NCI-H187 (cell line): ENCODE measurements at places on chromosomes 7 and 10.

DNA sequence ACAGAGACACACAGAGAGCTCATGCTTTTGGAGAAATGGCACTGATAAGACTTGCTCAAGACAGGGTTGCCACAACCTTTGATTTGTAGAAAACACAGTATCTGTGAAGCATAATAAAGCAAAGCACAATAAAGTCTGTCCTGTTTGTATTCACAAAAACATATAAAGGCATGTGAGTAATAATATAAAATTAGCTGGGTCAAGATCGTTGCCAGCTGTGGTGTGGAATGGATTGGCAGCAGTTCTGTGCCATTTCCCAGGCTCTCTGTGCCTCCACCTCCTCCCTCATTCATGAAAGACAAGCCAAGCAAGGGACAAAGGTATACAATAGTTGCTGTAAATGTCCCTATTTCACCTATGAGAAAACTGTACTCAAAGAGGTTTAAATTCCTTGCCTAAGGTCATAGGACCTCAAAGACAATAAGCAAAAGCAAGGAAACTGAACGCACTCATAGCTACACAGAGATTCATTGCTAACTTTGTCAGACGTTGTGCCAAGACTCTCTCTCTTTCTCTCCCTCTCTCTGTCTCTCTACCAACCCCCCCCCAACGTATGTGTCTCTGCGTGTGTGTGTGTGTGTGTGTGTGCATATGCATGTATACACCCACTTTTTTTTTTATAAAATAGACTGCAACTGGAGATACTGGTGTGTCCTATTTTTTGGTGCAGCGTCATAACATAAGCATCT lies 31.8 kb downstream of the CHST3 start:
- DNase-seq: no peak

DNA sequence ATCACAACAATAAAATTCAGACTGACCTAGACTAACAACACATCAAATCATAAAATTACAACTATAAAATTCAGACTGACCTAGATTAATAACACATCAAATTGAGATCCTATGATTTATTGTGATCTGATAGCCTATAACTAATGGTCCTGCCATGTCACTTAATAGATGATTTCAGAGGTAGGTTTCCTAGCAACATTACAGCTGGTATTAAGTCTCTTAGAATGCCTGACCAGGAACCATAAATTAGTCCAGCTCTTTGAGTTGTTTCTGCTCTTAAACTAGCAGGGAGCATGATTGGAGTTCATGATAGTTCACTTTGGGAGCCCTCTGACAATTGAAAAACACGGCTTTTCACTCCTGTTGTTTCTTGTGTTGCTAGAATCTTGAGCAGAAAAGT lies 318.9 kb downstream of the BMPER start:
- no peak for DNase-seq

DNA sequence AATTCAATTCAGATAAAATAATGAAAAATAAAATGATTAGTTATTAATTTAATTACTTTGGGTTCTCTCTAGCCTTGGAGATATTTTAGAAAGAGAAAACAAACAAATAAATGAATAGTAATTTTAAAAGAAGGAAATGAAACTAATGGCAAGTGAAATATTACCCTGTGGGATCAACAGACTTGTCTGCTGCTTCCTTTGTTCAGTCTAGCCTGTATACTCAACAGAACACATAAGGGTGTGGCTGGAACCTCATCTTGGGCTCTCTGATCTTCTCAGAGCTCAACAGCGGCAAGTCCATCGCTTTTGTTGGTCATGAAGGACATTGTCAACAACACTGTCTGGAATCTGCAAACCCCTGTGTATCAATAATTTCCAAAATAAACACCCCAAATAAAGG lies 904.9 kb downstream of the IPMK start:
- DNase-seq: no peak

DNA sequence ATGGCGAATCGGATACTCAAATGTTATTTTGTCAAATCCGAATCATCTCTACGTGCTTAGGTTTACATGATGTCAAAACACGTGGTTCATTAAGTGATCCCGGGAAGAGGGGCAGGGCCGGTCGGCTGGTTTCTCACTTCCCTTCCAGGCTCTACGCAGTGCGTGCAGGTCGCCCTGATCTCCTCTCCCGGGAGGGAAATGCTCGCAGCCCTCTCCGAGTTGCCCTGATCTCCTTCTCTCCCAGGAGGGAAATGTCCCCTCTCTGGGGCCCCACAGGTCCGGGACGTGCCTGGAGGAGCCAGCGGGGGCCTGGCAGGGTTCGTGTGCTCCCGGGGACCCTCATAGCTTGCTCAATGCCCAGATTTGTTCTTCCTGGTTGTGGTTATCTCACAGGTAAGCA lies 202.7 kb downstream of the DNAJB6 start:
- DNase-seq: no peak

DNA sequence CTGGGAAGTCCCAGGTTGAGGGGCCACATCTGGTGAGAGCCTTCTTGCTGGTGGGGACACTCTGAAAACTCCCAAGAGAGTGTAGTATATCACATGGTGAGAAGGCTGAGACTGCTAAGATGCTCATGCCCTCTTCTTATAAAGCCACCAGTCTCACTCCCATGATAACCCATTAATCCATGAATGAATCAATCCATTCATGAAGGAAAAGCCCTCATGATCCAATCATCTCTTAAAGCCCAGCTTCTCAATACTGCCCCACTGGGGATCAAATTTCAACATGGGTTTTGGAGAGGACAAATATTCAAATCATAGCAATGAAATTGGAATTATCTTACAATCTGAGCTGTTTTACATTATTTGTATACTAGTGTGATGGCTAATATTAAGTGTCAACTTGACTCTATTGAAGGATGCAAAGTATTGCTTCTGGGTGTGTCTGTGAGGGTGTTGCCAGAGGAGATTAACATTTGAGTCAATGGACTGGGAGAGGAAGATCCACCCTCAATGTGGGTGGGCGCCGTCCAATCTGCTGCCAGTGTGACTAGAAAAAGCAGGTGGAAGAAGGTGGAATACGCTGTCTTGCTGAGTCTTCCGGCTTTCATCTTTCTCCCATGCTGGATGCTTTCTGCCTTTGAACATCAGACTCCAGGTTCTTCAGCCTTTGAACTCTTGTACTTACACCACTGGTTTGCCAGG lies 14.3 kb upstream of the UBE2D1 start:
- DNase-seq: no peak

GRCh38 chr7:144384071-144384470 lies 19.4 kb downstream of the NOBOX start:
- no peak for DNase-seq

DNA sequence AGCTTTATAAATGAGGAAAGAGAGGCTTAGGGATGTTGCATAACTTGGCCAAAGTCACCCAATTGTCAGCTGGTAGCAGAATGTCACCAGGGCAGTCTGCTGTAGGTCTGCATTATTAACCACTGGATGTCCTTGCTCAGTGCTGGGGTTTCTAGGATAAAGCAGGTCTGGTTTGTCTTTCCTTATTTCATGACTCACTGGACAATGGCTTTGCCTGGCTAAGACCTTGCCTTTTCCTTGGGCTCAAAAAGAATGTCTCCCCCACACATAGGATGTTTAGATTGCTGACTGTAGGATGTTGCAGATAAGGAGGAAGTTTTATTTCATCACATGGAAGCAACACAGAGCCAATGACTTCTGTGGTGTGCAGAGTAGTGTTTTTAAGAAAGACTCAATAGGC lies 29.4 kb downstream of the WDFY4 start:
- no peak for DNase-seq

GRCh38 chr10:133511408-133511807 lies 15.8 kb upstream of the CYP2E1 start:
- no peak for DNase-seq

DNA sequence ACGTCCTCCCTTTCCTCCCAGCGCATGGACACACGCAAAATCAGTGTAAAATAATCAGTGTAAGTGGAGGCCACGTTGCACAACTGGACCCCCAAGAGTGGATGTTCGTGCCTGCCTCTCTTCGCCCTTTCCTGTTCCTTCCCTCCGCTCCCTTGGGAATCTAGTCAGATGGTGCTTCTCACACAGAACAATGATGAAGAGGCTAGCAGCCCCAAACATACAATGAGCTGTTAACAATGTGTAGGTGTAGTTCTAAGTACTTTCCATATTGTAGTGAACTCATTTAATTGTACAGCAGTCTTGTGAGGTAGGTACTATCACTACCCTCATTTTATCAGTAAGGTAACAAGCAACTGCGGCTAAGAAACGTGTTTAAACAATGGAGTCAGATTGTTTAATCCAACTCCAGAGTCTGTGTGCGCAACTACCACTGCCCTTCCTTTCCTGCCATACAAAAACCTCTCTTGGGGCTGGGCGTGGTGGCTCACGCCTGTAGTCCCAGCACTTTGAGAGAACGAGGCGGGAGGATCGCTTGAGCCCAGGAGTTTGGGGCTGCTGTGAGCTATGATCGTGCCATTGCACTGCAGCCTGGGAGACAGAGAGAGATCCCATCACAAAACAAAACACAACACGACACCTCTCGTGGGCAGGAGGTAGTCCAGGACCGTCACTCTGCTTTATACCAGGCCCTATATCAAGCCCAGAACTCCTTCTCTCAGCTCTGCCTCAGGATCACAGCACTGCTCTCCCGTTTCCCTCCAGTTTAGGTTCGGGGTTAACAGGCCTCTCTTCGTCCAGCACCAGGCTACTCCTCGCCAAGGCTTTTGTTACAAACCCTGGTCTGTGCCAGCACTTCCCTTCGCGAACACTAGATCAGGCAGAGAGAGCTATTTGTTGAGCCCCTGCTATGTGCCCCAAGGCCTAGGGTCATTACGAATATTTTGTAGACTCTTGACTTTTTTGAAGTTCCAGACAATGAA lies 1.1 kb downstream of the FKBP9 start:
- peak; percentile 31 for DNase-seq

- peak; percentile 81 for DNase-seq
These were observed 3.4 kb upstream of the SMARCD3 start for GRCh38 chr7:151251689-151252560.

GRCh38 chr10:4234661-4235060 lies 449.7 kb upstream of the KLF6 start:
- DNase-seq: no peak

- DNase-seq: no peak
These were observed 578.6 kb upstream of the GALNT17 start for GRCh38 chr7:70553364-70553763.
